GM12864 (cell line): ENCODE measurements at places on chromosomes 1 and 21.

- no peak for DNase-seq
Observed at GRCh38 chr1:184082541-184083415, 31.2 kb downstream of the TSEN15 start.

GRCh38 chr1:22188436-22188835 lies 45.5 kb upstream of the WNT4 start:
- DNase-seq, result no peak

DNA sequence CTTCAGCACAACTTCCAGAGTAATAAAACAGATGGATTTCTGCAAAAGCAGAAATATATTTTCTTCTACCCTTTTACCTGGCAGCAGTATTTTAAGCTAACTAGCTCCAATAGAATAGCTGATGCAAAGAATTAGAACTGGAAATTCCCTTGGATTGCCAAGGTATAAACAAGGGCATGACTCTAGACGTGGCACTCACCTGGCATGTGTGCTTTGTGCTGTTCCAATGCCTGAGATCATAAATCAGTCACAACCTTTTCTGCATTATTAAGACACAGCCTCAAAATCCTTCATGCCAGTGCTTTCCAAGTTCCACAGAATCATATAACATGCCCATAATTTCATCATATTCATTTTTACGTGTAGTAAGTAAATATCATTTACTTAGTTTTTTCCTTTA lies 1048.7 kb downstream of the ADGRL2 start:
- no peak for DNase-seq

DNA sequence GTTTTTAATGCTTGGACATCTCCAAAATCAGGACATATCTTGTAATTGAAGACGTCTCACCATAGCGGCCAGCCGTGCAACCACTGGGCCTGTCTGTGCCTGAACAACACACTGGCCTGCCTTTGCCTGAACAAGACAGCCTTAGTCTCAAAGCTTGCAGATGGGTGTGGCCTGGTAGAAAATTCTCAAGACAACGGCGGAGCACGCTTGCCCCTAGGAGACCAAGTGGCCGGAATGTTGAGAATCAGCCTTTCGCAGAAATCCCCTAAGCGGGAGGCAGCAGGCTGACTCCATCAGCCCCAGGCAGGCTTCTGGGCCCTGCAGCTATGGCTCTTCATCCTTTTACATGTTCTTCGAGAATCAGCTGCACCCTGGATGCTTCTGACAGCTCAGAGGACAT lies 98.0 kb upstream of the C1orf174 start:
- no peak for DNase-seq

DNA sequence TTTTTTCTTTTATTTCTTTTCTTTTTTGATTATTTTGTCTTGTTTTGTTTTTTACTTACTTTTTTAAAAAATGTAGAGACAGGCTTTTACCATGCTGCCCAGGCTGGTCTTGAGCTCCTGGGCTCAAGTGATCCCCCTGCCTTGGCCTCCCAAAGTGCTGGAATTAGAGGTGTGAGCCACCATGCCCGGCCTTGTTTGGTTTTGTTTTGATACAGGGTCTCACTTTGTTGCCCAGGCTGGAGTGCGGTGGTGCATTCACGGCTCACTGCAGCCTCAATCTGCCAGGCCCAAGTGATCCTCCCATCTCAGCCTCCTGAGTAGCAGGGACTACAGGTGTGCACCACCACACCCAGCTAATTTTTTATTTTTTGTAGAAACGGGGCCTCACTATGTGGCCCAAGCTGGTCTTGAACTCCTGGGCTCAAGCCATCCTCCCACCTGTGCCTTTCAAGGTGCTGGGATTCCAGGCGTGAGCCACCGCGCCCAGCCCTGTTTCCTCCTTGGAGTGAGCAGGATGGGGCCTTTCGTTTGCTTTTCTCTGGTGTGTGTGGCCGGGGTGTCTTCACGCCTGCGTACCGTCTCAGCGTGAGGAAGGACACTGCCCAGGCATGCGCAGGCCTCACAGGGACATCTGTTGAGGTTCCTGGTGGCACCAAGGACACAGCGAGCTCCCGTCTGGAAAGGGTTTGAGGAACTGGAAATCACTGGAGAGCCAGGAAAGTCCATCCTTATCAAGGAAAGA lies 15.5 kb downstream of the SLC45A1 start:
- DNase-seq, result no peak

DNA sequence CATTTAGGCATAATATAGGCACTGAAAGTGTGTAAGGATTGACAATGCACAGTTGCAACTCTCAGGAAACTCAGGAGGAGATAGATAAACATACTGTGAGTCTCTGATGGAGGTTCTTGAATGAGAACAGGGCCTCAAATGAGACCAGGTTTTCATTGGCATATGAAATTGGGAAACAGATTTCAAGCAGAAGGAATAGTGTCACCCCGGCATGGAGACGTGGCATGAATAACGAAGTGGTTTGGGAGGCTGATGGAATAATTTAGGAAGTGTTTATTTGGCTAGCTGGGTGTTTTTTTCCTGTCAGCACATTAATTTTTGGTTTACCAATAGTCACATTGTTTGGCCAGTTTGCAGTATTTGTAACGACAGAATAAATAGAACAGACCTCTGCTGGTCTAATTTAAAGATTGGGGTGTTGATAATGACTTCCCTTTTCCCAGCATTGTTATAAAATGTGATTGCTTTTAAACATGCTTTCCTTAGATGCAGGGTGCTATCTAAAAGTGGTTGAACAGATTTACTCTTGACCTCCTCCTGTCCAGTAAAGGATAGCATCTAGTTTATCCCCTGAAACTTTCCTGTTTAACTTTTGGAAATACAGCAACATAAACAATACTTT lies 132.0 kb downstream of the C1orf21 start:
- DNase-seq, result no peak

DNA sequence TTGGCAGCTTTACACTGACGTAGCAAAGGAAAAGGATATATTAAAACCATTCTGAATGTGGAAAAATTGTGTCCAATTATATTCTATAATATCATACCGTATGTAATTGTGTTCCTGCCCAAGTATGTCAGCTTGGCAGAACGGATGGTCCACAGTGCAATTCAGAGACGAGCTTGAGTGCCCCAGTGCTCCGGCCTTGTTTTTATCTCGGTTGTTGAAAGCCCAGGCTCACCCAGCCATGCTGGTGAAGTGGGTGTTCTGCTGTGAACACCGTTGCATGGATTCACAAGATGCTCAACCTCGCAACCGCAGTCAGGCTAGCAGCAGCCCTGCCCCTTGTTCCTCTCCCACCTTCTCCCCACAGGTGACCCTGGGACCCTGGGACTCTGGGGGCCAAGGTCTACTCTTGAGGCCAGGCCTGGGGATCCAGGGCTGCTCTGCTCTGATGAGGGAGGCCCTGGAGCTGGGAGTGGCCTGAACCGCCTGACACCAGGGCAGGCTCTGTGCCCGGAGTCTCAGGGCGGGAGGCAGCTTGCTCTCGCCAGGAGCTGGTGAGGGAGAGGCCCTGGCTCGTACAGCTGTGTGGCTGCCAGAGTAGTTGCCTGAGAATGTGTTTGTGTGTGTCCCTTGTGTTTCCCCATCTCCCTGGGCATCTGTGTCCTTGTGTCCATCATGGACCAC lies 11.2 kb downstream of the PTPRF start:
- no peak for DNase-seq

DNA sequence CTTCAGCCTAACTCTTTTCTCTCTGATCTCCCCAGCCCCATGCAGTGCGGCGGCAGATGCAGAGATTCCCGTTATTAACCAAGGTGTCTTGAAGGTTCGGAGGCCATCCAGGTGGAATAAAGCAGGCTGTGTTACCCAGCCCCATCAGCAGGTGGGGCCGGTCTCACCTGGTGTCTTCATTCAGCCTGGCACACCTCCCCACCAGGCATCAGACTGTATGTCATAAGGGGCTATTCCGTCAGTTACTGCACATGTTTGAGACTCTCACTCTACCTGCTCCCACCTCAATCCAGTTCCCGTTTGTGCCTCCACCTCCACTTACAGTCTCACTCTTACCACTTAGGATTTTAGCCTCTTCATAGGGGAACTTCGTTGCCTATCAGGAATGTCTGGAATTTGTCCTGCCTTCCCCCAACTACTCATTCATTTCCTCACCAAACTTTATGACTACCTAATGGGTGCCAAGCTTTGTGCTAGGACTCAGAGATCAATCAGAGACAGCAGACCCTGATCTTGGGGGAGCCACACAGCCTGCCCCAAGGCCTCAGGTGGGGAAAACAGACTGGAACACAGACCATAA lies 170.2 kb downstream of the PLPP3 start:
- no peak for DNase-seq

- DNase-seq, result no peak
Observed at GRCh38 chr1:204503122-204503912, 8.7 kb upstream of the PIK3C2B start.

GRCh38 chr1:150696995-150697927 lies at the start of gene GOLPH3L:
Gene GOLPH3L, minus strand, starts transcription at chr1:150697154. Its CDS starts 2,316 bp downstream, at chr1:150694838.
- peak; percentile 98 for DNase-seq
